Muscle of arm (tissue), 14 donors: ENCODE measurements at places on chromosomes 5 and 9. TPM values are rescaled to one million over a fixed set of nuclear protein-coding genes. Genes with fewer than 3 reads are reported as not detected.
A peak's percentile ranks its signal among the peaks of the same experiment; 100 is the strongest.

DNA sequence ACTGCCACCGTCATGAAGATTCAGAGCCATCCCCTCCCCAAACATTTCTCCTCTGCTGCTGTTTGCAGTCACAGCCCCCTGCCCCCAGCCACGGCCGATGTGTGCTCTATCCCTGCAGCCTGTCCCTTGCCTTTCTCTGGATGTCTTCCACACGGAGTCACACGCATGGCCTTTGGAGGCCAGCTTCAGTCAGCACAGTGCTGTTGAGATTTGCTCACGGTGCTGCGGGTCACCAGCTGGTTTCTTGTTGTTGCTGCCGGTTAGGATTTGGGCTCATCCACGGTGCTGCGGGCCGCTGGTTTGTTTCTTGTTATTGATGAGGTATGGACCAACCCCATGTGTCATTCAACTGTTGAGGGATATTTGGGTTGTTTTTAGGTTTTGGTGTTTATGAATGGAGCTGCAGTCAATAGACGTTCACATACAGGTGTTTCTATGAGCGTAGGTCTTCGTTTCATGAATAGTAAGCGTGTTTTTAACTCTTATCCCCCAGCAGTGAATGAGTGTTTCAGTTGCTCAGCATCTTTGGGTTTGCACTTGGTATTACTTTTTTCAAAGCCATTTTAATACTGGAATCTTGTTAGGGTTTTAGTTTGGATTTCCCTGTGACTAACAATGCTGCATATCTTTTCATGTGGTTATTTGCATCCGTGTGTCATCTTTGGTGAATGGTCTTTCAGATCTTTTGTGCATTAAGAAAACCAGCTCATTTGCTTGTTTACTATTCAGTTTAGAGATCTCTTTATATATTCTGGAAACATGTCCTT is 57.6 kb downstream of the AHRR start:
- no peak for DNase-seq

- DNase-seq: no peak
These were observed 17.0 kb upstream of the ISOC1 start for GRCh38 chr5:129077433-129078075.

- DNase-seq: no peak
These were observed 278.0 kb upstream of the GRIA1 start for GRCh38 chr5:153212471-153212870.

DNA sequence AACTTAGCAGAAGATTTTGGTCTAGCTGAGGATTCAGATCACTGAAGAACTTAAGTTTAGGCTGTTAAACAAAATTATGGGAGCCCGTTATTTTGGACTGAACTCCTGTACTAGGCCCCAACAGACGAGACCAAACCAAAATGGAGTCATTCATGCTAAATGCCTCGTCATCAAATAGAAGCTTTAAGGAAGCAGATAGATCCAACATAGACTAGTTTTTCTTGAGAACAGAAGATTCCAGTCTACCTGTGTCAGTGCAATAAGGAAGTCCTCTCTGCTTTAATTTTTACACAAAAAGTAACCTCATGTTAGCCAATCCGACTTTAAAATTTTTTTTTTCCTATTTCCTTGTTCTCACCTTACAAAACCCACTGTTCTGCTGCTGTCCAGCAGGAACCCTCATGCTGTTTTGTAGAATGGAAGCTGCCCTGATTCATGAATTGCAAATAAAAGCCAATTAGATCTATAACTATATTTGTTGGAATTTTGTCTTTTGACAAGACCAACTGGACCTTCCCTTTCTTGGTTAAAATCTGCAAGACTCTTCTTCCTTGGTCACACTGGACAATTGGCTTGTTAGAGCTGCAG is 29.0 kb upstream of the GOLM1 start:
- DNase-seq: no peak

DNA sequence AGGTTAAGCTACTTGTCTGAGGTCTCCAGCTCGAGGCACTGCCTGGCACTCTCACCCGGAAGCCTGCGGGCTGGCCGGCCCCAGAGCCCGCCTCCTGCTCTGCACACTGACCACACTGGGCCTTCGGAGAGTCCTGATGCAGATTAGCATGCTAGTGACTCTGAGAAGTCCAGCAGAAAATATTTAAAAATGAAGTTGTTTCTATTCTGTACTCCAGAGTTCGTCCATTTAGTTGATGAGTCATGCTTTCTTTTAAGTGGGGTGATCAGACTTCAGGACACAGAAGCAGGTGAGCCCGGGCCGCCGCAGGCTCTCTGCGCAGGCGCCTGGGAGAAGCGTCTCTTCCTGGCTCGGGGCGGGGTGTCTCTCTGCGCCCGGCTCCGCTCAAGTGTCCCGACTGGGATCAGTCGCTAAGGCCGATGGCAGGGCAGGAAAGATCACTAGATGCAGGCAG is 32.5 kb downstream of the FAM240B start:
- no peak for DNase-seq

- no peak for DNase-seq
These were observed 12.5 kb downstream of the COMMD10 start for GRCh38 chr5:116097301-116097700.

CEL gene
- 1.2 TPM for polyA plus RNA-seq

DNA sequence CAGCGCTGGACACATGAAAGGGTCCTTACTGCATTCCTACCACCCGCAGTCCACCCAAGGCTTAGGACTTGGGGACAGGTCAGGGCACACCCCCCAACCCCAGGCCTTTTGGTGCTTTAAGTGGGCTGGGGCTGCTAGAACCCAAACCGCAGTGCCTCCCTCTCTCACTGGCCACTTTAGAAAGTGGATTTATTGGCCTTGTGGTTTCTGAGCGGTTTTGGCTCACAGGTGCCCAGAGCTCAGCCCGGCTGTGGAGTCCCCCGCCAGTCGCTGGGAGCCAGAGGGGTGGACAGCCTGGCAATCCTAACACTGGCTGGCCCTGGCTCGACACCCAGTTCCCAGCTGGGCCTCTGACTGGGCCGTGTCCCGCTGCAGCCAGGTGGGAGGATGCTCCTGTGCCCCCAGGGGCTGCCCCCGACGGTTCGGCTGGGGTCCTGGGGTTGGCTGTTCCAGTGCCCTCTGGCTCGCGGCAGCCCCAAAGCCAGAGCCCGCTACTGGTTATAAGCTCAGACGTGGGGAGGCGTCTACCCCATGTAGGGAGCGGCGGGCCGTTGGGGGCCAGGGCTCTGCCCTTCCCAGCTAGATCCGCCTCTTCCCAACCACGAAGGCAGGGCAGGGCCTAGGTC is 65.2 kb upstream of the RNU6ATAC start:
- no peak for DNase-seq

GRCh38 chr9:69027355-69028097 is 8.0 kb upstream of the FXN start:
- DNase-seq: peak; percentile 35

DNA sequence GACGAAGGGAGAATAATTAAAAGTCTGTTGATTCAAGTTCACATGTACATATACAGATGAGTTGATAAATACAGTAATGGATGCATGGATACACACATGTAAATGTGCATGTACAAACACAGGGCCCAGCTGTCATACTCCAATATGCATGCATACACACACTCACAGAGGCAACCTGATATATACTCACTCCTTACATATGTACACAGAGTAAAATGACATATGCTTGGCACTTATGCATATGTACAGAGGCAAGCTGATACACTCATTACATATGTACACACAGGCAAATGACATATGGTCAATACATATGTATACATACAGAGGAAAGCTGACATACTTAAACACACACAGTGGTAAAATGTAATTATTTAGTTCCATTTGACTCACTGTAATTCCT is 7.2 kb upstream of the TMEFF1 start:
- no peak for DNase-seq

- no peak for DNase-seq
These were observed 176.3 kb upstream of the MEF2C start for GRCh38 chr5:89059274-89059673.

GRCh38 chr5:169100735-169101075 is 200.2 kb downstream of the SLIT3 start:
- DNase-seq: no peak

DNA sequence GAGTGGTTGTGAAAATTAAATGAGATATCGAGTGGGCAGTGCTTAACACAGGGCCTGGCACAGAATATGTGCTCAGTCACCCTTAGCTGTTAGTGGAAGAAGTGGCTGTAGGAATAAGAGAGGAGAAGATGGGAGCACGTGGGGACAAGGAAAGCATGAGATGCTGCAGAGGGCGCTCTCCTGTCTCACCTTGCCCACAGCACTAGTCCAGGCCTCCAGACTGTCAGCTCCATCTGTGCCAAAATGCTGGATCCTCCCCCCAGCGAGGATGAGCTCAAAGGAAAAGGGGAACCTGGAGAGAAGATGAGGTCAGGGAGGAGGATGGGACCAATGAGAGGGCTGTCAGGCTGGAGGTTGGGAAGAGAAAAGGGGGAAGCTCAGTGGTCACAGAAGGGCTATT is 12.5 kb downstream of the ARAP3 start:
- DNase-seq: no peak

- no peak for DNase-seq
These were observed 110.4 kb upstream of the SARDH start for GRCh38 chr9:133848471-133849109.

DNA sequence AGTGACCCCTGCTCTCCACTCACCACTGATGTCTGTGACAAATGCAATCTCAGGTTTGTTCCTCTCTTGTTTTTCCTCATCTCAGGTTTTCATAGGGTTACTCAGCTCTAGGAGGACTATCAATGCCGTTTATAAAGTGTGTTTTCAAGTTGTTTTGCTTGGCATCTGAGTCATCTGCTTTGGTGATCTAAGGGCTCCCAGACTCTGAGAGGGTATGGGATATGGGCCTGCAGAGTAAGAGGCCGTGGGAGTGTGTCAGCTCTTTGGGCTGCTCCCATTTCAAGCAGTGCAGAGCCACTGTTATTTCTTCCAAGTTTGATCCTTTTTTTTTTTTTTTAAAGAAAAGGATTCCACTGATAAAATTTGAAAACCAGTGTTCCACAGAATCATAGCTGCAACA is 46.3 kb downstream of the NNT start:
- DNase-seq: no peak

CDX1 gene
- not detected for polyA plus RNA-seq

- no peak for DNase-seq
These were observed 1237.3 kb upstream of the C9orf72 start for GRCh38 chr9:28810388-28811075.
